ENCODE measurements at places on chromosomes 12 and 14.
A peak's percentile ranks its signal among the peaks of the same experiment; 100 is the strongest.

GRCh38 chr14:38755036-38755435 is 348.0 kb downstream of the SEC23A start:
- no peak for DNase-seq

DNA sequence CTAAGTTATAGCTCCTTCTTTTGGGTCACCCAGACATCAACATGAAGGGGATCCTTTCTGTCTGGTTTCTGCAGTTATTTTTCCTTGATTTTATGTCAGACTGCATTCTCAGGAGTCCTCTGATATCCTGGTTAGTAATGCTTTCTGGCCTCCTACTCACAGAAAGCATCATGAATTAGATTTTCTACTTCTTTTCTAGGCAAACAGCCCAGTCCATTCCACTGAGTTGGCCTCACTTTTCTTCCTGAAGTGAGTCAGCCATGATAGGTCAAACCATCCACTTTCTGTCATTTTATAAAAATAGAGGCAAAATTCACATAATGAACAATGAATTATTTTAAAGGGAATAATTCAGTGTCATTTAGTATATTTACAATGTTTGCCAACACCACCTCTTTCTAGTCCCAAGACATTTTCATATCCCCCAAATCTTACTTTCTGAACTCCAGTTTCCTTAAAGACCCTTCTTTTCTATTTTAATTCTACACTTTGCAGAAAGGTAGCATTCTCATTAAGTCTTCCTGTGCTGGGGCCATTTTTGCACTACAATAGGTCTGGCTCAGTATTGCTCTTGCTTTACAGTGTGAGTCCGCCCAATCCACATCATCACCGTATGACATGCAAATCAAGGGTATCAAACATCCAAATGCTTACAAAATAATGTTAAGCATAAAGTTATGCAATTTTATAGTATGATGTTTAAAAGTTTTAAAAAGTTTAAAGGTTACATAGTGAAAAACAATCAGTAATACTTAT is 95.1 kb downstream of the UNC79 start:
- no peak for DNase-seq

DNA sequence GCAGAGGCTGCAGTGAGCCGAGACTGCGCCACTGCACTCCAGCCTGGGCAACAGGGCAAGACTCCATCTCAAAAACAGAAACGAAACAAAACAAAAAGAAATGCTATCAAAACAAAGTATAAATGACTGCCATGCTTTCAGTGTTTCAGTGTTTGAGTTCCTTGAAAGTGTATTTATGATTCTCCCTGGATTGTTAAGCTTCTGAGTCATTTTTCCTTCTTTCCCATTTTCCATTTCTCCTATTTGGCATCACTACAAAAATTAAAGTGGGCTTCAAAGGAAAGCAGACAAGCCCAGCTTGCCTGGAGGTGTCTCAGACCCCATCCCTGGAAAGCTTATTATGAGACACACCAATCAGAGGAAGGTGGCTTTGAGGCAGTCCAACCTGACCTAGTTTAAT is 35.1 kb downstream of the NIN start:
- no peak for DNase-seq

DNA sequence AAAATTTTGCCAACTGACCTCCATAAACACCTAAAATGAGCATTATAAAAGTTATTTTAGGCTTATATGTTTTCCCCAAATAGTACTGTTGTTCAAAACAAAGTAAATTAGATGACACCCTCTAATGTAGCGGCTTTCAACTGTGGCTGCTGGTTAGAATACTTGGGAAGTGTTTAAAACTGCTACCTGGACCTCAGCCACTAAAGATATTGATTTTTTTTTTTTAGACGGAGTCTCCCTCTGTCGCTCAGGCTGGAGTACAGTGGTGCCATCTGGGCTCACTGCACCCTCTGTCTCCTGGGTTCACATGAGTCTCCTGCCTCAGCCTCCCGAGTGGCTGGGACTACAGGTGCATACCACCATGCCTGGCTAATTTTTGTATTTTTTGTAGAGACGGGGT is 16.2 kb downstream of the PRORP start:
- DNase-seq, result no peak

DNA sequence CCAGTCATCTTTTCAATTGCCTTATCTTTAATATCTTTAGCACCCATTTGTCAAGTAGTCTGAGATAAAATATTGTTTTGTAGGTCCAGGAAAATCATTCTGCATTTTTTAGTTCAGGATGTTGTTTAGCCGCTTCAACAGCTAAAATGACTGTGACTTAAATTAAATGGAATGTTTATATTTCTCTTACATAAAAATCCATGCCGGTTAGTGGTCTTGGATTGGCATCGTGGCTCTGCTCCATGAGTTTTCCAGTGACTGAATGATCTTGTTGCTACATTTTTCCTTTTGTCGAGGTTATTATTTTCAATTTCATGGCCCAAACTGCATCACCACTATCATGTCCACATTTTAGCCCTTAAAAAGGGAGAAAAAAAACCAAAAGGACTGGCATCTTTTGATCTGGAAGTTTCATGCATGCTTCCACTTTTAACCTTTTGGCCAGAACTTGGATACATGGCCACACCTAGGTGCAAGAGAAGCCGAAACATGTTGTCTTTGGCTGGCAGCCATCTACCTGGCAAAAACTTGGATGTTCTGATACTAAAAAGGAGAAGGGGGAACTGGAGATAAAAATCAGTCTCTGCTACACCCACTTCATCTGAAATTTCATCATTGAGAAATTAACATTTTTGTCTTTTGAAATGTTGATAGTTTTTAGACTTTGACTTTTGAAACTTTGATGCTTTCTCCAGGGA is 142.4 kb downstream of the OTOGL start:
- DNase-seq, result peak; percentile 15

- DNase-seq, result no peak
Measured at GRCh38 chr12:96982671-96983070, 75.6 kb downstream of the NEDD1 start.

DNA sequence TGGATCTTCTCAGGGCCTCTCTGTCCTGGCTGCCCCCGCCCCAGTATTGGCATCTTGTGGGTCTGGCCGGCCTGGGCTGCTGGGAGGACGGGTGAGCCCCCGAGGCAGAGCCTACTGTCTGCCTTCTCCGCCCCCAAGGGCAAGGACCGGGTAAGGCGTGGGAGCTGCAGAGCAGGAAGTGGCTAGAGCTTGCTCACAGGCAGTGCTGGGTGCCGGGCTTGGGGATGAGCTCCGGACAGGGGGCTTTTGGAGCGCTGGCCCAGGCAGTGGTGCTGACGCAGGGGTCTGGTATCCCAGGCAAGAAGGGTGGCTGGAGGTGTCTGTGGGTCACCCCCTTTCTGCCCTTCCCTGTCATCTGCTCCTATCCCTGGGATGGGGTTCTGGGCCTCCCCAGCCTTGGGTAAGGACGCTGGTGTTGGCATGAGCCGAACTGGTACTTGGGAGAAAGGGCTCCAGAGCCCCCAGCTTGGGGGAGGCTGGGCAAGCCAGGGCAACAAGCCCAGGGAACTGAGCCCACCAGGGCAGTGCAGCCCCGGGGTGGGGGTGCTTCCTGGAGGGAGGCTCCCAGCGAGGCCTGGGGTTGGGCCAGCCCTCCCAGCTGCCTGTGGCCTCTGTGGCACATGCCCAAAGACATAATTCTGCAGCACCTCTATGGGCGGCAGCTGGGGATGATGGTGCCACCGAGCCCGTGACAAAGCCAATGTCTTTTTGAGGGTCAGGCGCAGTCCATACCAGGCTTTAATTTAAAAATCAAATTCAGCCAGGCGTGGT is 126.3 kb downstream of the KIF26A start:
- DNase-seq, result no peak

DNA sequence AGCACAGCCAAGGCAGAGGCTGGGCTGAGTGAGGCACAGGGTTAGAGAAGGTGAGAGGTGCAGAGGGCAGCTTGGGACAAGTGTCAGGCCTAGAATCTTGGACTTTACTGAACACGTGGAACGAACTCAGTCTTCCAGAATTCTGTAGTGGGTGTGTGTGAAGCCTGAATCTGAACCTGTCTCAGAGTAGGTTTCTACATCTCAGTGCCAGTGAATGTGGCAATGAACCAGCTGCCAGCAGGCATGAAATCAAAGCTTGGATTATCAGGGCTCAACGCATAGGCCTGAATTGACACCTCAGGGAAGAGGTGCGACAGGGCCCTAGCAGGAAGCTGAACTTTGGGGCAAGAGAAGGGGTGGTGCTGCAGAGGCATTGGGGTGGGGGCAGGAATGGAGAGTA is 104.6 kb downstream of the SAMD4A start:
- DNase-seq, result no peak

DNA sequence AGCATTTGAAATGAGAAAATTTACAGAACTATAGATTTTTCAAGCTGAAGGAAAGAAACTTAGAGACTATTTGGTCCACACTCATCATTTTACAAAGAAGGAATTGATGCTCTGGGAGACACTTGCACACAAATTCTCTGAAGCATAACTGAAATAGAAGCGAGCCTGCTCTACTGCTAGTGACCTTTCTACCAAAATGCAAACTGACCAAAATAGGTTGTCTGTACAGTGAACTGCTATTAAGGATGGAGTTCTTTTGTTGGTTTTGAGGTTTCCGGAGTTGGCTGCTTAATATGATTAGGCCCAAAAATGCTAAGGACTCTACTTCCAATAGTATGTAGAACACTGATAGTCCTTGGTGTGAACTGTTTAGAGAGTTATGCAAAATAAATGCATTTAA is 194.9 kb downstream of the PPFIA2 start:
- DNase-seq, result no peak

DNA sequence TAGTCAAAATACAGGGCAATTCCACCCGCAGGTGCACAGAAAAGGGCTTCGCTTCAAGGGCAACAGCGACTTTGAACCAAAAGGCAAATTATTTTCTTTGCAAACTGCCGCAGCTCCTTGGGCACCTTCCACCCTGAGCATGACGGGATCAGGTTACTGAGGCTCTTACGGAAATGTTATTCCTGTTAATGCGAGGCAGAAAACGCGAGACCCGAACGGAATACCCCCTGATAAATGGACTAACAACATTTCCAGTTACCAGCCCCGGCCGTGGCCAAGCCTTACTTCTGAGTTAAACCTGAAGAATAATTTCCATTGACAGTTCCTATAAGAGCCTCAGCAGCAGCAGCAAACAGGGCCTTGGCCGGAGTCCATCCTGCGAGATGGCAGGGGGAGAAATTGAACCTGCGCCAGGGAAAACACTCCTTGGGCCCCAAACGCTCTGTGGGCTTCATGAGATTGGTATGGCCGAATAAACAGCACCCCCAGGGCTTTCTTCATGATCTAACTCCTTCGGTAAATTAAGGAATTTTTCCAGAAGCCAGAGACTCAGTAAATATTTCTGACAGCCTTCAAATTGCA is 70.0 kb upstream of the DICER1 start:
- DNase-seq, result no peak

GRCh38 chr12:68007466-68007865 is 18.2 kb downstream of the IFNG-AS1 start:
- DNase-seq, result no peak

- DNase-seq, result no peak
Measured at GRCh38 chr12:92860521-92860920, 68.6 kb downstream of the EEA1 start.

DNA sequence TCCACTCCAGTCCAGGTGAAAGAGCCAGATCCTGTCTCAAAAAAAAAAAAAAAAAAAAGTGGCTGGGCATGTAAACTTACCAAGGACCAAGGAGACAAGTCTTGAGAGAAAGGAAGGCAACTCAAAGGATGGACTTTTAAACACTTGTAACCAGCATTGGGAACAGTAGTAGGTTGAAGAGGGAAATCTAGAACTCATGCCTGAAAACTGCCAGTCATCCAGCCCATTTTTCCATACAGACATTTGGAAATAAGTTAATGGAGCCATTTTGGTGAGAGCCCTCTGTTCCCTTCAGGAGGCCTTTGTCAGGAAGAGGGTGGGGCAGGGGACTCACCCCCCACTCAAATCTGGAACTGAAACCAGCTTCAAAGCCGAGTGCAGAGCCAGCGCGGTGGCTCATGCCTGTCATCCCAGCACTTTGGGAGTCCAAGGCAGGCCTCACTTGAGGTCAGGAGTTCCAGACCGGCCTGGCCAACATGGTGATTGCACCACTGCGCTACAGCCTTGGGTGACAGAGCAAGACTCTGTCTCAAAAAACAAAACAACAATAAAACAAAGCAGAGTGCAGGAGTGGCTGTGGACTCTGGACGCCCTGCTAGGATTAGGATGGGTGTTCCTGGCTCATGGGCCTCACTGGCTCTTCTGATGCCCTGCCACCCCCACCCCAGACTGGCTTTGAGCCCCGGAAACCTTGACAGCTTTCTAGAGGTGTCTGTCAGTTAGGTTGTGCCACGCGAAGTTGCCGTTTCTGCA is 1.6 kb upstream of the MLXIP start:
- DNase-seq, result no peak

All from amniotic stem cell (primary cell).